Hepatocyte (in vitro differentiated cells): ENCODE measurements at places on chromosomes 16 and 17. TPM values are rescaled to one million over a fixed set of nuclear protein-coding genes. Genes with fewer than 3 reads are reported as not detected.

LGALS9 gene
- 4.3 and 14.1 TPM in 2 replicates for total RNA-seq

ADORA2B gene
- 9.2 and 11.4 TPM in 2 replicates for total RNA-seq

CES5A gene
- total RNA-seq, result not detected in 2 replicates

FOXL1 gene
- 2.0 and 3.1 TPM in 2 replicates for total RNA-seq

TBC1D3 gene
- not detected in 2 replicates for total RNA-seq

NOD2 gene
- total RNA-seq, result 0.12 and 0.13 TPM in 2 replicates

GPRC5B gene
- 34.1 and 36.2 TPM in 2 replicates for total RNA-seq
